ENCODE measurements at places on chromosomes 5 and 9. TPM values are rescaled to one million over a fixed set of nuclear protein-coding genes. Genes with fewer than 3 reads are reported as not detected.

The CYLC2 gene
- not detected for total RNA-seq

The PCDHB3 gene
- 1.1 TPM for total RNA-seq

The OR1J2 gene
- total RNA-seq: 0.30 TPM

The RAD23B gene
- 92.1 TPM for total RNA-seq

The ACOT12 gene
- total RNA-seq: not detected

The RNF145 gene
- total RNA-seq: 37.7 TPM

The RASGRF2 gene
- total RNA-seq: 0.59 TPM

The VCP gene
- 492 TPM for total RNA-seq

The FAM53C gene
- 60.0 TPM for total RNA-seq

The DELE1 gene
- total RNA-seq: 27.1 TPM

The FANCG gene
- total RNA-seq: 6.0 TPM

The TRUB2 gene
- total RNA-seq: 24.8 TPM

The PTPN3 gene
- 2.7 TPM for total RNA-seq

The FAM170A gene
- total RNA-seq: not detected

The UNC5A gene
- under 0.01 TPM for total RNA-seq

The IFNK gene
- not detected for total RNA-seq

The RNF183 gene
- total RNA-seq: not detected

The SLC34A1 gene
- not detected for total RNA-seq

The PPIC gene
- total RNA-seq: 131 TPM

The TRIM36 gene
- 0.12 TPM for total RNA-seq

The PTPDC1 gene
- total RNA-seq: 9.5 TPM

The CSF2 gene
- not detected for total RNA-seq

The STK10 gene
- total RNA-seq: 17.3 TPM

The NUTM2G gene
- total RNA-seq: not detected

The TMEM232 gene
- 4.6 TPM for total RNA-seq

The MSX2 gene
- 0.08 TPM for total RNA-seq

The PTPRD gene
- 5.4 TPM for total RNA-seq

The TRIM7 gene
- total RNA-seq: 2.9 TPM

The PCDHGB1 gene
- total RNA-seq: 2.4 TPM

The OLFML2A gene
- 0.98 TPM for total RNA-seq

The PCDHGC4 gene
- 0.90 TPM for total RNA-seq

The NR4A3 gene
- 0.23 TPM for total RNA-seq

The GPRIN1 gene
- 0.70 TPM for total RNA-seq

The SH2D3C gene
- total RNA-seq: 0.08 TPM

The ERMP1 gene
- 9.5 TPM for total RNA-seq

The AK1 gene
- 53.7 TPM for total RNA-seq

The GDA gene
- total RNA-seq: not detected

The SLC45A2 gene
- total RNA-seq: not detected

The SPATA31D4 gene
- not detected for total RNA-seq
